ENCODE measurements at places on chromosomes 3 and 15.

GRCh38 chr15:77084436-77084835 is 13.5 kb upstream of the TSPAN3 start:
- DNase-seq = no peak

- DNase-seq = no peak
Observed at GRCh38 chr3:23960649-23961048, 15.6 kb downstream of the NR1D2 start.

DNA sequence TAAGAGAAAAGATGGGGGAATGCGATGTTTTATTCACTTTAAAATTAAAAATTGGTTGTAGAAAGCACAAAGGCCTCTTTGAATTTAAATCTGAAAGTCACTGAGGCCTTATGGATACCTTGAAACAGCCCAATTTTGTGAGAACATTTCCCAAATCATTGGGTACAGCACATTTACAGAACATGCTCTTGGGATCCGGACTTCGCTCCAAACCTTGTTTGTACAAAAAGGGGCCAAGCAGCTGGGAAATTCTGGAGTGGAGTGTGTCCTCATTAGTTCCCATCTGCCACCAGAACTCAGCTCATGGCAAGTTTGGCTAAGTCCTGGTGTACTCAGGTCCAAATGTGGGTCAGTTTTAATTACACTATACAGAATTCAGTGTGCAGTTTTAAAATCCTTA is 254.2 kb downstream of the ZBTB20 start:
- DNase-seq = no peak

DNA sequence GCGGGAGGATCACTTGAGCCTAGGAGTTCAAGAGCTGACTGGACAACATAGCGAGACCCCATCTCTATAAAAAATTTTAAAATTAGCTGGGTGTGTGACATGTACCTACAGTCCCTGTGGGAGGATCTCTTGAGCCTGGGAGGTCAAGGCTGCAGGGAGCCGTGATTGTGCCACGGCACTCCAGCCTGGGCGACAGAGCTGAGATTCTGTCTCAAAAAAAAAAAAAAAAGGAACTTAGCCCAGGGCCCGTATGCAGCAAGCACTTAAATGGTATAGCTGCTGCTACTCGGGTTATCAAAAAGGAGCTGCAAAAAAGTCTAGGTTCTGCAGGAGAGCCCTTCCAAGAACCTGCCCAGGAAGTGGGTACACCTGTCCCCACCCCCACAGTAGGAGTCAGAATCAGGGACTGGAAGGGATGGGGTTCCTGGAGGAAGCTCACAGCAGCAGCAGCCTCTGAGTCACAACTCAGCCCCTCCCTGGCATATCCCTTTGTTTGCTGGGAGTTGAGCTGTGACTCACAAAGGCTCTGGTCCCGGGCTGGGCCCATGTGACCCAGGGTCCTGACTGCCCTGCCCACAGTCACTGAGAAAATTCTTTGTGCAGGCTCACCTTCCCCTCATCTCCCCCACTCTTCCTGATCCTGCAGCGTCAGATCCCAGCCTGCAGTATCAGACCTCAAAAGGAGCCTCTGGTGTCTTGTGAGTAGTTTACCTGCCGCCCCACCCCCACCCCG is at the start of gene SPATA12:
Gene SPATA12 (plus strand): TSS at position 576 of the 733 bp plus-strand sequence. CDS start 13,031 bp downstream, outside the sequence.
- no peak for DNase-seq

DNA sequence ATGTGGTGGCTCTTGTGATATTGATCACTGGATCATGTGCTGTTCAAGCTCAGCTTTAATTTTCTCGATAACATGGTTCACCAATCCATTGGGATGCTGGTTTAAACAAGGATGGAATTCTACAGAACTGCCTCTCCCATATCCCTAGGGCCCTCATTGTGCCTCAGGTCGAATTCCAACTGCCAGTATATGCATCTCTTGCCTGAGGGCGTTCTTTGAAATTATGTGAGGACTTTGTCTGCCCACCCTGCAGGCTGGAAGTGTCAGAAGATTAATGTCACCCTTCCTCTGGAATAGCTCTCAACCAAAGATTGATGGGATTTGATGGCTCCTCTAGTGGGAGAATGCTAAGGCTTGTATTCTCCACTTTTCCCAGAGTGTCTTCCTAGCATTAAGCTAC is 175.6 kb upstream of the GALNT15 start:
- no peak for DNase-seq

GRCh38 chr3:100114413-100115030 is at the start of gene FILIP1L:
Gene FILIP1L (minus strand): TSS chr3:100114501.
- DNase-seq = no peak

DNA sequence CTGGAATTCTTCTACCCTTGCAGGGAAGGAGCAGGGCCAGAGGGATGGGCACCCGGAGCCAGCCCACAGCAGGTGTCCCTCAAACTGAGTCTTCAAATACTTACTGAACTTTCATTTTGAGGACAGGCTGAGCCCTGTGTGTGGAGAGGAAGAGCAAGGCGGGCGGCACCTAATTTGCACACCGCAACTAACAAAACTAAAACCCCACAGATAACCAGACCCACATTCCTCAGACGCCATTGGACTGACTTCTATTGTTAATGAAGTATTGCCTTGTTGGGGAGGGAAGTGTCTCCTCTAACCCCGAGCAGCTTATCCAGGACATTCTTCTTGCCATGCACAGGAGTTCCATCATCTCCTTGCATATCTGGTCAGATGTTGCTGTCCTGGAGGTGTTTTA is 105.2 kb upstream of the NR2E3 start:
- no peak for DNase-seq

DNA sequence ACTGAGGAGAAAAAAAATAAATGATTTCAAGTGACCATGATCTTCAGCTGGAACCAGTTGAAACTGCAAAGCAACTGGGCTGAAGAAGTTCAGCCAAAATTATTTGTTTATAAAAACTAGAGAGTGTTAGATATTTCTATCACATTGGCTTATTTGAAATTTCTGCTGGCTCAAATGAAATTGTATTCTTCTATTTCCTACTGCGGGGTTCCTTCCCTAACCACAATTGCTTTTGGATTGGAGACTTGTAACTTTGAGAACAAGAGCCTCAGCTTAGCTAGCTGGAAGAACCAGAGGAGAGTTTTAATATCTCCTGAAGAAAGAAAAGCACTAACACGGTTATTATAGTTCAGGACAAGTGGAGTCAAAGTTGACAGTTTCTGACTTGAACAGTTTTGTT is 31.1 kb downstream of the AGTR1 start:
- DNase-seq = no peak

Data from activated CD8-positive, alpha-beta memory T cell treated with anti-CD3 and anti-CD28 coated beads for 4 hours (primary cell).